ENCODE measurements at places on chromosomes 5 and 9.

GRCh38 chr5:65171645-65172044 lies 310.1 kb downstream of the ADAMTS6 start:
- DNase-seq, result no peak

GRCh38 chr5:175687231-175687701 lies 29.4 kb downstream of the HRH2 start:
- no peak for DNase-seq

DNA sequence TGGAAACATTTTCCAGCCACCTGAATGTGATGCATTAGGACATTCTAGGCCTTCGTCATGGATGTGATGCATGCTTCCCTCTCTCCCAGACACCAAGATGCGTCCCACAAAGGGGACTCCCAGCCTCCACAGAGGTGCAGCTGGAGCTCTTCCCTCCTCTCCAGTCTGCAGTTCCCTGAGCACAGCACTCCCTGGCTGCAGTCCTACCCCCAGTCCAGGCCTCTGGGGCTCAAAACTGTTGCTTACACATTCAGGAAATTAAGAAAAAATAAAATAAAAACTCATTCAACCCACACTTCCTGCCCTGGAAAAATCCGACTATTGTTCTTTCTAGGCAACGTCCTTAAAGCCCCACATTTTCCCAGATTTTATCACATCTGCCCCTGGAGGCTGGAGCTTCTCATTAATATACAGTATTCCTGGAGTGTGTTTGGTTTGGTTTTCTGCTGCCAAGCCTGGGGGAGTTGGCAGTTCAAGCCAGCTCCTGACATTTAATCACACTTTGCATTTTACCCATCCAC lies 78.4 kb upstream of the ICE1 start:
- DNase-seq, result no peak

- DNase-seq, result no peak
Observed at GRCh38 chr9:134650431-134651190, 9.0 kb downstream of the COL5A1 start.

DNA sequence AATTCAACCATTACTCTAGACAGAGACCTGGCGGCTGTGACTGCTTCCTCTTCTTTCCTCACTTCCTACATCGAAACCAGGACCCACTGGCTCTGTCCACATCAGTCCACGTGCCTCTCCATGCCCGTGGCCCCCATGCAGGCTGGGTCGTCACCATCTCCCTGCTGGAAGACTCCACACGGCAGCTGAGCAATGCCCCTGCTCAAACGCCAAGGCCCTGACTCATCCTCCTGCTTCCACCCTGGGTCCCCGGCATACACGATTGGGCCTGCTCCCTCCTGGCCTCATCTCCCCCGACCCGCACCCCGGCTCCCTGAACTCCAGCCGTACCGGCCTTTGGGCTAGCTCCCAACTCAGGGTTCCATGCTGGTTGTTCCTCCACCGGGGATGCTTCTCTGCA lies 67.2 kb upstream of the IER5L start:
- DNase-seq, result no peak

DNA sequence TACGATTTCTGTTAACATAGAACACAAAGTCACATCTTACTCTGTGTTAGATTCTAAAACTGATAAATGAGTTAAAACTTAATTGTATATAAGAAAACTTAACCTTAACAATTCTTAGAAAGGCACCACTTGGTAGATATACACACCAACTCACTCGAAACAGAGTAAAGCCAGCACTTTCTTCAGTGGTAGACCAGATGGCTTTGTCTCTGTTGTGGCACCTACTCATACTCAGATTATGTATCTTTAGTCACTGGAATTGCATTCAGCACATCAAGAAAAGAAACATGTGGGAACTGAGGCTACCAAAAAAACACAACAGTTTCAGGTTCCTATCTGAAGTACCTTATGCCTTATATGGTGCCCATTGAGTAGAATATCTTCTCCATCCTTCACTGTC lies 192.5 kb downstream of the ZNF608 start:
- no peak for DNase-seq

GRCh38 chr9:121776001-121776738 lies 124.7 kb downstream of the DAB2IP start:
- DNase-seq, result no peak

GRCh38 chr5:57032151-57032551 lies 80.2 kb upstream of the MIER3 start:
- no peak for DNase-seq

DNA sequence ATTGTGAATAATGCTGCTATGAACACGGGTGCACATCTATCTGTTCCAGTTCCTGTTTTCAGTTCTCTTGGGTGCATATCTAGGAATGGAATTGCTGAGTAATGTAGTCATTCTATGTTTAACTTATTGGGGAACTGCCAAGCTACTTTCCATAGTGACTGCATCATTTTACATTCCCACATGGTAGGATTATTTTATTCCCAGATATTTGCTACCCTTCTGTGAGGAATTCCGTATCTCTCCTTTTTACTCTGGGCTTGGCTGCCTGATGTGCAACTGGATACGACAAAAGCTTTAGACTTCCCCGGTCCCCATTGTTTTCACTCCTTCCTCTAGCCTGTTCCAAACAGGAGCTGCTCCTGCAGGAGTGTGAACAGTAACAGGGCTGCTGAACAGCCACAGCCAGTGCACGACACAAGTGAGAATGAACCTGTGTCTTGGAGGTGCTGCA lies 7.2 kb downstream of the TAS2R1 start:
- peak; percentile 17 for DNase-seq

DNA sequence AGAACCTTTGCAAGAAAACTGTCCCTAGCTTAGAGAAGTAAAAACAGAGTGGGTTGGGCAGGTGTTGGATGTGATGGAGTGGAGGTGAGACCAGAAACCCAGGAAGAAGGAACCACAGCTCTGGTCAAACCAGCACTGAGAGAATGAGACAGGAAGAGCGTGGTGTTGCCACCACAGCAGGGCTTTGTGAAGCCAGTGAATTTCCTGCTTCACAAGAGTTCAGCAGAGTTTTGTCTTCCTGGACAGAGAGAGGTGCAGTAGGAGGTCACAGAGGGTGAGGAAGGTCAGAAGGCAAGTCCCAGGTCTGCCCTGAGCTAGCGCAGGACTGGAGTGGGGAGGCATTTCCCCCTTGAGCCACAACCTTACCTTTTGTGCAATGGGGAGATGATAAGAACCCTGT lies 2306.2 kb upstream of the ACO1 start:
- DNase-seq, result no peak

- peak; percentile 3 for DNase-seq
Observed at GRCh38 chr9:103798620-103799019, 295.5 kb upstream of the SMC2 start.

DNA sequence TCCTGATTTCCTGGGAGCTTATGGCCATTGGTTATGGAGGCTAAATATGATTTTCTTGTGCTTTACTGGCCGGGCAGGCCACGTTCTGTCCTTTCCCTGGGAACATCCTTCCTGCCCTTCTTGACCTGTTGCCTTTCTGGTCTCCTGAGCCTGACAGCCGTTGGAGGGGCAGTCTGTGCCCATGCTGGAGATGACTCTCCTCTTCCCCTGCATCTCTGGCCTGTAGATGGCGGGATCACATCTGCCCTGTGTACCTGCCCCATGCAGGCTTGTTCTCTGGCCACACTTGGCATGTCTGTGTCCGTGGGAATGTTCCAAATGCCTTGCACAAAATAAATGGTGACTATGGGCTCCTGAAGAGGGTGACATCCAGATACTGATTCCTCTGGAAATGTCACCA lies 253.1 kb upstream of the IRX4 start:
- DNase-seq, result no peak

DNA sequence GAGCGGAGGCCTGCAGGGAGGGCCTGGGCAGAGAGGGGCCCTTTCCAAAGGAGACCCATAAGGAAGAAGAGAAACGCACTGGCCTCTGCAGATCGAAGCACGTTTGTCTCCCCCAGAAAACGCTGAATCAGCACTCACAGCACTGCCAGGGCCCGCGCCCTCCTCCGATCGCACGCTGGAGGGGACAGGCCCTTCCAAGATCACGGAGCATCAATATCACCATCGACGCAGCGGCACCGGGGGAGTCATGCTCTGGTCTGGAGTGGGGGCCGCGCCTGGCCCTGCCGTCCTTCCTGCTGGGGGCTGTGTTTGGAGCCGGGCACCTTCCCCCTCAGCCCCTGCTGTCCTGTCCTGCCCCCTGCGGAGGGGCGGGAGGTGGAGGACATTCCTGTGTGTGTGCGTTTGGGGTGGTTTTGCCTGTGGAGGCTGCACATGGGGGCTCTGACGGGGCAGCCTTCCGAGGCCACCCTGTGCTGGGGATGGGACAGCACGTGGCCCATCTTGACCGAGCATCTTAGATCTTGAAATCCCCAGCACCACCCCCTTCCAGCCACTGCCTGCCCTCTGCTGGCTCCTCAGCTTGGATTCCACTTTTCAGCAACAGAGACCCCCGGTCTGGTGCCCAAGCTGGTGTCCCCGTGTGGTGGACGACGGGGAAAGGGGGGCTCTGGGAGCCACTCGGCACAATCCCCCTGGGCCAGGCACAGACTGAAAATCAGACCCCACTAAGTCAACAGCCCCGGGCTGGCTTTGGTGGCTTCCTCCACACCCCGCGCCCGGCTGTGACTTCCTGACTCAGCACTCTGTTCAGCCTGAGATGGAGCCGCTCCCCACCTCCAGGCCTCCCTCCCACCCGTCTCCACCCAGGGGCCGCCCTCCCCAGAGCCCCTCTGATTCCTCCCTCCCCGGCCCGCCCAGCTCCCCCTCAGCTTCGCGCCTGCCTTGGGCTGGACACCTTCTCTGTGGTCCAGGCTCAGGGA lies 8.3 kb downstream of the TMEM250 start:
- DNase-seq, result no peak

GRCh38 chr9:98775831-98776441 lies 20.4 kb downstream of the ANKS6 start:
- peak; percentile 51 for DNase-seq

- DNase-seq, result no peak
Observed at GRCh38 chr5:119808474-119808873, 179.1 kb downstream of the FAM170A start.

- no peak for DNase-seq
Observed at GRCh38 chr5:139391570-139392323, 2.0 kb upstream of the MZB1 start.

DNA sequence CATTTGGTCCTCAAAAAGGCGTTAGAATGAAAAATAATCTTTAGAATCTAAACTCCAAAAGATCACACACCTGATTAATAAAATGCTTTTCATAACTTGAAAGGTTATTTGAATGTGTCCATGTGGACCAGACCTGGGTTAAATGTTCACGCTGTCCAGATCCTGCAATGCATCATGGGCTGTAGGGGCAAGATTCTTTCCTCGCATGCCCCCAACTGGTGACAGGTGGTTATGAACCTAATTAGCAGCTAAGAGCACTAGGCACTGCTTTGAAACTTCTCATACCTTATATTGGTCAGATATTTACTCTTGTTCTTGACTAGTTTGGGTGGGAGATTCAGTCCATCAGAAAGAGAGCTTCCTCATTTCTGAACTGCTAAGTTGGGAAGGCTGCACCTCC lies 19.3 kb upstream of the PIP5K1B start:
- no peak for DNase-seq

GRCh38 chr5:142800776-142801494 lies 30.8 kb downstream of the ARHGAP26 start:
- DNase-seq, result no peak

DNA sequence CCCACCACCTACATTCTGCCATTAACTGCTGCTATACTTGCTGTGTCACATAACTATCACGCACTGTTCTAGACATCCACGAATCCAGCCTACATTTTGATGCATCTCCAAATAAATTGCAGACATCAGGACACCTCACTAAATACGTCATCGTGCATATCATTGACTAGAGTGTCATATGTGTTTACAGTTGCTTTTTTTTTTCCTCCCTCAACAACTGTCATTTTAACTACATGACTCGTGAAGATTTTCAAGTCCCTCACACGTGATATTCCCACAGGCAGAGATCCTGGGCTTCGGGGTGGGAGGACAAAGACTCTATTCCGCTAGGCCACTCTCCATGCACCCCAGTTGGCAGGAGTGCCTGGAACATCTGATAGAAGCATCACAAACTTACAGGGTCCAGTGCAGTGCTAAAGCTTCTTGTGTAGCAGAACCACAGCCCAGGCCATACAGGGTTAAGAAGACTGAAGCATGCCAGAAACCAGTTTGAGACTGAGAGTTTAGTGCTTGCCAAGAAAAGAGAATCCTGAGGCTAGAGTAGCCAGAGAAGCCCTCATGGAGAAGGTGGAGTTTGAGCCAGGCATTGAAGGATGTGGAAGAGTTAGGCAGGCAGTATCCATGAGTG lies 1.1 kb downstream of the PCYOX1L start:
- DNase-seq, result no peak

GRCh38 chr9:75601280-75601679 lies 289.2 kb upstream of the PCSK5 start:
- no peak for DNase-seq

GRCh38 chr5:172901012-172901780 lies 58.0 kb upstream of the RPL26L1 start:
- no peak for DNase-seq

DNA sequence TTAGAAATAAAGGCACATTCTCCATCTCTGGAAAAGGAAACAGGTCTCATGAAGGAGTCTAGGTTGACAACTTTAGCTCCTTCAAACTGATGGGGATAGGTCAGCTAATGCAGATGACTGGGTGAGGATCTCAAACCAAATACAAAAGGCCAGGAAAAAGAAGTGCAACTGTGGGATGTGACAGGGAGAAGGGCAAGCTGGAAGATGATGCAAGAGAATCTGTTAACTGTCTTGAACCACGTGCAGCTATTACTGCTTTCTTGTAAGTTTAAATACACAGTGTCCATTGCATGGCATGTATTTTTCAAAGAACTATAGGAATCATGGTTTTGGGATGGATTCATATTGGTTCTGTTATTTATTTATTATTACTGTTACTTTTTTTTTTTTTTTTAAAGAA lies 331.8 kb downstream of the NDUFS4 start:
- DNase-seq, result no peak

- no peak for DNase-seq
Observed at GRCh38 chr5:99248066-99248465, 319.3 kb upstream of the CHD1 start.

GRCh38 chr9:22118810-22119521 lies 109.9 kb upstream of the CDKN2B start:
- no peak for DNase-seq

- DNase-seq, result no peak
Observed at GRCh38 chr5:148790545-148791333, 35.7 kb upstream of the ADRB2 start.

DNA sequence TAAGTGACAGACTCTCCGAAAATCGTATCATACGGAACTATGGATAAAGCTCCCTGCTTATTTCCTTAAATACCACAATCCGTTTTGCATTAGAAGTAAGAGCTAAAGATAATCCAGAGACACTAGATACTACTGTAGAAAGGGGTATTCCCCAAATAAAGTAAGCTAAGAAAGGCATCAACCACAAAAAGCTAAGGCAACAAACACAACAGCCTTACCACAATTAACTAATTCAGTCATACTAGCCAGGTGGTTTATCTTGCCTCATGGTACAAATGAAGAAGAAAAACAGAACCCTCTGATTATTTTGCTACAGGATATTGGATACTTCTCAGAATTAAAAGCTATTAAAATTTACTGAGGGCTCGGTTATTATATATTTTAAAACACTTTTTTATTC lies 14.1 kb downstream of the ERP44 start:
- DNase-seq, result no peak
